ENCODE measurements at places on chromosomes 5 and 9.

DNA sequence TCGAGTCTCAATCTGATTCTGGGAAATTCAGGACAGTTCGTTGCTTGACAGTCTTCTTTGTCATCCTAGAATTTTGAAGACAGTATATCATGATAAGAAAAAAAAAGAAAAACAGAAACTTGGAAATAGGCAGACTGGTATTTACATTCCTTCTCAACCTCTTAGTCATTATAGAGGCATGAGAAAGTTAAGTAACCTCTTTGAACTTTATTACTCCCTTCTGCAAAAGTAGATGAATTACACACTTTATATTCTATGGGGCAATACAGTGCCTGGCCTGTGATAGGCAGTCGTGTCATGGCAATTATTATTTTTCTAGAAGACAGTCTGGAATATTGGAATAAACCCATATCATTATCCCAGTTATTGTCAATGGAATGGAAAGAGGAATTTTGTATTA is 828.9 kb downstream of the TLR4 start:
- no peak overlapping the region for H3K27ac ChIP-seq
- no peaks in the 10 kb centered on the region for H3K27me3 ChIP-seq
- no peak overlapping the region for H3K4me3 ChIP-seq
- no peaks in the 10 kb centered on the region for H3K4me1 ChIP-seq
- no peak for DNase-seq

- H3K4me3 ChIP-seq, result peak overlapping the region; percentile 30
- DNase-seq, result no peak
- H3K4me1 ChIP-seq, result no peaks in the 10 kb centered on the region
- peak overlapping the region; percentile 70 for H3K27ac ChIP-seq
- no peaks in the 10 kb centered on the region for H3K36me3 ChIP-seq
Measured at GRCh38 chr5:18745988-18746615, 1111.8 kb downstream of the TAF11L14 start.

DNA sequence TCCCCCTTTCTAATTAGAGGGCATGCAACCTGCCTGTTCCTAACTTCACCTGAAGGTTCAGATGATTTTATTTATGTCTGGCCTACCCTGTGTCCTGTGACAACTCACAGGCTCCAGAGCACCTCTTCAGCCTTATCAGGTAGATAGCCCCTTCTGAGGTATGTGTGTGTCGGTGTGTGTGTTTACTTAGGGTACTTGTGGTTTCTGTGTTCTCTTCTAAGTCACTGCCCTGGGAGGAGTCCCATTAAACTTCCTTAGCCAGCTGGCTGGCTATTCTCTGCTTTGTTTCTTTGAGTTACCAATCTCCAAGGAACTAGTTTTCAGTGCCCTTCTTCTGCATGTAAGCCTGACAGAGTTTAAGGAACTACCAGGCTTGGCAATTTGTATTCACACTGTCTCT is 74.9 kb downstream of the UNC13B start:
- no peaks in the 10 kb centered on the region for H3K4me1 ChIP-seq
- no peak for DNase-seq
- H3K27me3 ChIP-seq, result no peaks in the 10 kb centered on the region
- H3K4me3 ChIP-seq, result no peak overlapping the region
- no peak overlapping the region for H3K27ac ChIP-seq
- no peaks in the 10 kb centered on the region for H3K36me3 ChIP-seq

DNA sequence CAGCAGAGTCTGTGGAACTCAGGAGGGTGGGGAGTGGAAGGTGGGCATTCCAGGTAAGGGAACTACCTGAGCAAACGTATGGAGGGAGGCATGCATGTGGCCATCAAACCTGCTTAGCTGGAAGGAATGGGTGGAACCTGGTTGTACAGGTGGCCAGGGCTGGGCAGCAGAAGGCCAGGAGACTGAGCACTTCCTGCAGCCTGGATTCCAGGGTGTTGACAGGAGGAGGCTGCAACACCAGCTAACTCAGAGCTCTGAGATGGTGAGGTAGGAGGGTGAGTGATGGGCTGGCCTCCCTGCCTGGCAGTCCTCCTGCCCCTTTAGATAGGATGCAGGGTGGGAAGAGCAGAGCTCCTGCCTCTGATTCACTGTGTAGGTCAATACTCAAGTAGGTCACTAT is 92.5 kb upstream of the CPEB4 start:
- DNase-seq, result no peak
- no peaks in the 10 kb centered on the region for H3K27me3 ChIP-seq

GRCh38 chr9:22031655-22032411 is 22.7 kb upstream of the CDKN2B start:
- no peaks in the 10 kb centered on the region for H3K27me3 ChIP-seq
- no peaks in the 10 kb centered on the region for H3K36me3 ChIP-seq
- H3K4me1 ChIP-seq, result no peaks in the 10 kb centered on the region

DNA sequence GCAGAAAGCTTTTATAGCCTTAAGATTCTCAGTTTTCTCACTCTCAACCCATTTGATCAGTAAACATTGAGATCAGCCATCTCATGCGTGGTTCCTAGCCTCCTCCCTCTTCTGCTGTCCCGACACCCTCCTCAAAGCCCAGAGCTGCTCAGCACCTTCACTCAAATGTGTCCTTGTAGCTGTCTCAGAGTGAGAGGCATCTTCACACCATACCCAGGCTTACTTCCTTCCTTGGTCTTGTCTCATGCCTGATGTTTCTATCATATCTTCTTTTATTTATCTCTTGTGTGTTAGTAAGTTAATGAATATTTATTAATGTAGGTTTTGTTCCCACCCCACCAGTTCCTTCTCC is 72.4 kb upstream of the SNX2 start:
- no peaks in the 10 kb centered on the region for H3K4me1 ChIP-seq
- no peak overlapping the region for H3K4me3 ChIP-seq
- H3K36me3 ChIP-seq, result no peaks in the 10 kb centered on the region
- DNase-seq, result no peak
- no peaks in the 10 kb centered on the region for H3K27me3 ChIP-seq

- no peak overlapping the region for H3K4me3 ChIP-seq
- no peaks in the 10 kb centered on the region for H3K4me1 ChIP-seq
- H3K27ac ChIP-seq, result no peak overlapping the region
- DNase-seq, result no peak
- H3K27me3 ChIP-seq, result no peaks in the 10 kb centered on the region
- no peaks in the 10 kb centered on the region for H3K36me3 ChIP-seq
Measured at GRCh38 chr5:67528953-67529352, 332.4 kb upstream of the CD180 start.

DNA sequence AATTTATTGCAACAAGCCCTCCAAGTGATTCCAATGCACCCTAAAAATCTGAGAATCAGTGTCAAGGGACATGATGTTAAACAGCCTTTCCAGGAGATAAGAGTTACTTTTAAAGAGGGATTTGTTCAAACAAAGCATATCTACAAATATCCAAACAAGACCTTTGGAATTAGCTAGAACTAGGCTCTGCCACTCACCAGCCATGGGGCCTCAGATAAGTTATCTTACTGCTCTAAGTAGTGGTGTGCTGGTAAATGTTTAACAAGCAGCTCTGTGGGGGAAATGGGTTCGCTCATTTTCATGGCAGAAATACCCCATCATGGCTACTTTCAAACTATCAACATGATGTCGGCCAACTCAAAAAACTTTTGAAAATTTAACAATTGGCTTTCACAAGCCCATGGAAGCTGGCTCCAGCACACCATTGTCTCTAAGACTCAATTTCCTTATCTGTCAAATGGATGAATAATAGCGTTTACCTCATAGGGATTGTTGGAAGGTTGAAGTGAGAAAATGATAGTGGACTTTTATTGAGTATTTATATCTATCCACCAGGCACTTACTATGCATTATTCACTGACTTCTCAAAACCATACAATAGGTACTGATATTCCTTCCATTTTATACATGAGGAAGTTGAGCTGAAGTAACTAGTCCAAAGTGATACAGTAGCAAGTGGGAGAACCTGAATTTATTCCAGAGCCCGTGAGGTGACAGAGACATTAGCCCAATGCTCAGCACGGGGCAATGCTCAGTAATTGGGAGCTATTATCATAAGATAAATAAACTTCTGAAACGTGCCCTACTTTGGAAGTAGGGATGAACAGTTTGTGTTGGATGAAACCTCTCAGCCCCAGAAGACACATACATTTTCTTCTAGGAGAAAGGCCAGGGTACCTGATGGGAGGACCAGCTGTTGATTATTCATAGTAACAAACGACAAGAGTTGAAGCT is 43.2 kb downstream of the SH3RF2 start:
- peaks cover 6% of the 10 kb centered on the region for H3K36me3 ChIP-seq
- H3K4me1 ChIP-seq, result peaks cover 23% of the 10 kb centered on the region
- H3K4me3 ChIP-seq, result no peak overlapping the region
- H3K27me3 ChIP-seq, result no peaks in the 10 kb centered on the region
- H3K27ac ChIP-seq, result no peak overlapping the region

DNA sequence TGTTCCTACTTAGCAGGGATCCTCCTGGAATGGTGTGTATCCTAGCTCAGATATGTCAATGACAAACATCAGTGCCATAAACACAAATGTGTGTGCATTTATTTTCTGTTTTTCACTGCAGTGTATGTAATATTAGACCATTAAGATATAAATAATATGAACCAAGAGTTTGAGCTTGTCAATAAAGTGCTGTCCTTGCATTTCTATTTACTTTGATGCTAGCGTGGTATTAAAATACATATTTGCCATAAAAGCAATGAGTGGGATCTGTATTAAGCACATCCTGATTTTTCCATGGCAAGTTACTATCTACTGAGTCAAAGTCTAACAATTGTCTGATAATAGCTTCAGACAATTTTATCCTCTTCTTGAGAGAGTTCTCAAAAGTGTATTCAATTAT is 157.6 kb downstream of the DIRAS2 start:
- H3K36me3 ChIP-seq, result no peaks in the 10 kb centered on the region
- no peaks in the 10 kb centered on the region for H3K27me3 ChIP-seq
- H3K4me3 ChIP-seq, result no peak overlapping the region
- H3K27ac ChIP-seq, result no peak overlapping the region

DNA sequence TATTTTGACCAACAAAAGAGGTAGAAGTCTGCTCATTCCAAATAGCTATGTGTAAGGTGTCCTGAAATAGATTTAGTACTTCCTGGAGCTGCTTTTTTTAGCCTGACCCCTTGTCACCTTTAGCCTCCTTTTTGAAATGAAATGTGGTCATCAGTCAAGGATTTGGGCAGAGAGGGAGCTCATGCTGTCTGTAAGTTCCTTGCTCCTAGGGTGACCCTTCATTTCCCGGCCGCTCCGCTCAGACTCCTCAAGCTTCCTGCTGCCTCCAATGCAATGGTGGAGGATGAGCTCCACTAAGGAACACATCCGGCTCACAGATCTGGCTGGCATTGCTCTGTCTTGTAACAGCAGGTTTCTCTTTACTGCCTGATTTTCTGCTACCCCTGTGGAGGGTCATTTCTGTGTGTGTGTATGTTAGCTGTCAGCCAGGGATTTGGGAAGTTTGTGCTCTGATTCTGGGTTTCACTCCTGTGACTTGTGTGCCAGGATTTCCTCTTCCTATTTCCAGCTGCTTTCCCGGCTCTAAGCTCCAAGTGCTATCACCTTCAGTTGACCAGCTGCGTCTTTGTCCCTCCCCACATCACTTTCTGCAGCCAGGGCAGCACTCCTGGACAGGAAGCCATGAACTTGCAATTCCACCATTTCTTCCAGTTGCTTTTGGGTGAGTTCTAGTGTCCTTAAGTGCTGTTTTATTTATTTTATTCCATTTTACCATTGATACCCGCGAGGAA is 265.9 kb downstream of the ICE1 start:
- no peaks in the 10 kb centered on the region for H3K27me3 ChIP-seq
- no peak overlapping the region for H3K4me3 ChIP-seq
- no peaks in the 10 kb centered on the region for H3K36me3 ChIP-seq
- H3K27ac ChIP-seq, result no peak overlapping the region
- DNase-seq, result no peak
- no peaks in the 10 kb centered on the region for H3K4me1 ChIP-seq

- H3K27me3 ChIP-seq, result no peaks in the 10 kb centered on the region
- H3K4me3 ChIP-seq, result no peak overlapping the region
- no peak overlapping the region for H3K27ac ChIP-seq
- H3K36me3 ChIP-seq, result no peaks in the 10 kb centered on the region
Measured at GRCh38 chr9:14173713-14174112, 140.2 kb downstream of the NFIB start.

DNA sequence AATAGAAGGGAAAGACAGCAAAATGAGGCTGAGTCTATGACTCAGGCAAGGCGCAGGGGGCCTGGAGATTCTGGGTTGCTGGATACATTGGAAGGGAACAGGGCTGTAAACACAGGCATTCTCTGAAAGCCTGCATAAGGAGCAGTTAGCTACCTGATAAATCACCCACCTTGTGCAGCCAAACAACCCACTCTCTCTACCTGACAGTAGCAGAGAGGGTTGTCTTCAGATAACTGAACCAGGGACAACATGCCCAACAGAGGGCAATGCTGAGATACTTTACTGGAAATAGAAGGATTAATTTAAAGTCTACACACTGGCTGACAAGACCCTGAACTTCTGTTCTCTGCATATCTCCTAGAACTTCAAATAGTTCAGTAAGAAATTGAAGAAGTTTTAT is 161.6 kb downstream of the KCTD16 start:
- H3K4me1 ChIP-seq, result no peaks in the 10 kb centered on the region
- H3K36me3 ChIP-seq, result no peaks in the 10 kb centered on the region
- H3K27ac ChIP-seq, result no peak overlapping the region
- no peak for DNase-seq
- H3K4me3 ChIP-seq, result no peak overlapping the region

DNA sequence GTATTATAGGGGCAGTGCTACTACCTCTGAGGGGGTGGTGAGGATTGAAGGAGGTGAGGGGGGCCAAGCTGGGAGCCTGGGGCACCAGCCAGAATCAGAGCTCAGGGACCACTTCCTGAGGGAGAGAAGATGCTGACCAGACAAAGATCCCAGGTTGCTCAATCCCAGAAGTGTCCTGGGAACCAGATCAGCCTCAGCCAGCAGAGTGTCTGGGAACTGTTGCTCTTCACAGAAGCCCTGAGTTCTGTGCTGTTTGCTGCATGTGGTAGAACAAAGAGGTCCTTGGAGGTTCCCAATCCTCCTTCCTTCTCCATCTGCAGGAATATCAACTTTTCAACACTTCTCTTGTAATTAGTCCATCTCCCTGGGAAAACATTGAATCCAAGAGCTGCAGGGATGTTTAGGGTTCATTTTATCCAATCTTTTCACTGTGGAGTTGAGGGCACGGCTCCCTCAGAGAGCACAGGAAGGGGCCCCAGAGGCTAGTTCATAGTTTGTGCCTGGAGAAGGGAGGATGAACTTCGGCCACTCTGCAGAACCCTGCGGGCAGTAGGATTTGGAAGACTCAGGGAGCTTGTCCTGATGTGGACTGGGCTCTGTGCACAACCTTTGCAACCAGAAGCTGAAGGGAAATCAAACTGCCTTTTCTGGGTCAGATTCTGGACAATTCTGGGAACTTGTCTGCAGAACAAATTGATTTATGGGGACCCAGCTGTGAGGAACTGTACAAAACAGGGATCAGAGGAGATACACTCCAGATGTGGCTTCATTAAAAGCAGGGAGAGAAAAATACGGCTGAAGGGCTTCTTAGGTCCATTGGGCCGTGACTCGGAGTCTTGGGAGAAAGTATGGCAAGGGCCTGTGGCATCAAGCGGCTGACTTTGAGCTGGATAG is 57.1 kb downstream of the GALNT12 start:
- H3K4me3 ChIP-seq, result no peak overlapping the region
- H3K27me3 ChIP-seq, result no peaks in the 10 kb centered on the region
- no peak overlapping the region for H3K27ac ChIP-seq
- peaks cover 62% of the 10 kb centered on the region for H3K4me1 ChIP-seq
- DNase-seq, result no peak

Measured in esophagus squamous epithelium (tissue), 5 donors.